Stimulated activated CD4-positive, alpha-beta T cell treated with anti-CD3 and anti-CD28 coated beads, Interleukin-12 subunit alpha, Interleukin-12 subunit beta, amount 100 ng/mL, for 4 hours (primary cell): ENCODE measurements at places on chromosomes 2 and 18.

DNA sequence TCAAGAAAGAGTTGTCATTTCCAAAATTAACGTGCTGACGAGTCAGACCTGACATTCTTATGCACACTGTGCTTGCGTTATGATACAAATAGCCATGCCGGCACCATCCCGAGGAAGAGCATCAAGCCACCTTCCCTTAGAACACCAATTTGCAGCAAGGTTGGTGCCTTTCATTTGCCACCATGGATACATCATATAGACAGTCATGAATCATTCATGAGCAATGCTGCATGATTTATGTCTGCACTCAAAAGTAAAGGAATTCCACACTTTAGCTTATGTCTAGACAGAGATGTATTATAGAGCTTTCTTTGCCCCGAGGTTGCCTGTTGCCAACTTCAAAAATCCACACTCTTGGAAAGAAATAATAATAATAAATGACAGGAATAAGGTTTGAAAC lies 166.9 kb downstream of the VWC2L start:
- no peak for DNase-seq

DNA sequence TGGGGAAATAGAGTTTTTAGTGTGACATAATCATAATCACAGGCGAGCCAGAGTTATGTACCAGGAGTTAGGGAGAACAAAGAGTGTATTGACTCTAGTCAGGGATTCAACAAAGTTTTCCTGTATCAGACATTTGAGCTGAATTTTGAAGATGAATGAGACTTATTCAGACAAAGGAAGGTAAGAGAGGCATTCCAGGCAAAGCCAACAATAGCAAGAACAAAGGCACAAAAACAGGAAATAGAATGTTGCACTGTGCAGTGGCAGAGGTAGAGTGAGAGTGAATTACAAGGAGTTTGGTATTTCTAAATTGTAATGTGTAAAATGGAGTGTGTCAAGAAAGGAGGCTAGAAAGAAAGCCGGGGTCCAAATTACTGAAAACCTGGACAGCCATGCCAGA lies 156.2 kb downstream of the CCDC148 start:
- DNase-seq, result no peak

- no peak for DNase-seq
Observed at GRCh38 chr2:64607381-64608304, 46.1 kb downstream of the SERTAD2 start.

DNA sequence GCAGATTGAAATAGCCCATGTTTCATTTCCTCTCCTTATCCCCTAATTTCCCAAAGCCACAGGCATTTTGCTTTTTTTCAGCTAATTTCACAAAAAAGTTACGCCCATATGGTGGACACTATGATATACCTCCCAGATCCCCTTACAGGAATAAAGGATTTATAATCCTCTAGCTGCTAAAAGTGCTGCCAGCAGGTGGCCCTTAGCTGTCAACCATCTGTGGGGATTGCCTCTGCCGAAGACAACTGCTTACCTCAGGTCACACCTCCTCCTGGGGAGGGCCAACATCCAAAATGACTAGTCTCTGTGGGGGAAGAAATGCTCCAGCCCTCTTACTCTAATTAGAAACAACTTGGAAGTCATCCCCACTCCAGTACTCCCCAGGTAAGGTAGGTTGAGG lies 61.0 kb upstream of the EPB41L3 start:
- no peak for DNase-seq

- no peak for DNase-seq
Observed at GRCh38 chr2:172131713-172132555, 29.2 kb upstream of the DLX2 start.

DNA sequence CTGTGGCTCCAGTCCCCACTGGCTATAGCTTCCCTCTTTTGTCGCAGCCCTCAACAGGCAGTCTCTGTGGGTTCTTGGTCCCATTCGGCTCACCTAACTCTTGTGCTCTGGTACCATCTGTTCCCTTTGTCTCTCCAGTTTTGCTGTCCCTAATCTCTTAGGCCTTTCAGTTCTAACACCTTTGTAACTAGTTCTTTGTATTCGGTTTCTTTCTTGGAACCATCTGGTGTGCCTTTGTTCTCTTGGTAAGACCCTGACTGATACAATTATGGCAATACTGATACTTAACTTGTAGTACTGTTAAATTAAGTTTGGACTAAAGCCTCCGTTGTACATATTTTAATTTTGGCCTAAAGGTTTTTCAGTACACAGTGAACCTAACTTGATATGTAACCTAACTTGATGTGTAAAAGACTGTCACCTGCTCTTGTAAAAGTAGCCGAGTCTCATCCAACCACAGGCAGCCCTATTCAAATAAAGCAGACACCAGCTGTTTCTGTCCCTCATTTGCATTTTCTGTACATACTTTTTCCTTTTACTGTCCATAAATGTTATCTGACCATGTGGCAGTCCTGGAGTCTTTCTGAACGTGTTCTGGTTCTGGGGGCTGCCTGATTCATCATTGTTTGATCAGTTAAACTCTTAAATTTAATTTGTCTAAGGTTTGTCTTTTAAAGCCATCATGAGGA lies 4.8 kb upstream of the MRPL44 start:
- DNase-seq, result no peak

DNA sequence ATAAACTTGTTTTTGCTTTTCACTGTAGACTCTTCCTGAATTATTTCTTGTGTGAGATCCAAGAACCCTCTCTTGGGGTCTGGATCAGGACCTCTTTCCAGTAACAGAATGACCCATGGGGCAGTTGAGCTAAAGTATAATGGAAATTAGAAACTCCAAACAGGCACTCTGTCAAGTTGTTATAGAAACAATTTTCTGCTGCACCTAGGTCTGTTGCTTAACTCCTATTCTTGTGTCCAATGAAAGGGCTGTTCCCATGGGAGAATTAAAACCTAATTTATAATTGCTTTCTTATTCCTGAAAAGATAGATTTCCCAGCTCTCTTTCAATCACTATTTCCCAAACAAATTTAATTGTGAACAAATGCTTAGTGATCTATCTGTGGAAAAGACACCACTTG lies 1341.3 kb upstream of the PIK3C3 start:
- DNase-seq, result no peak

DNA sequence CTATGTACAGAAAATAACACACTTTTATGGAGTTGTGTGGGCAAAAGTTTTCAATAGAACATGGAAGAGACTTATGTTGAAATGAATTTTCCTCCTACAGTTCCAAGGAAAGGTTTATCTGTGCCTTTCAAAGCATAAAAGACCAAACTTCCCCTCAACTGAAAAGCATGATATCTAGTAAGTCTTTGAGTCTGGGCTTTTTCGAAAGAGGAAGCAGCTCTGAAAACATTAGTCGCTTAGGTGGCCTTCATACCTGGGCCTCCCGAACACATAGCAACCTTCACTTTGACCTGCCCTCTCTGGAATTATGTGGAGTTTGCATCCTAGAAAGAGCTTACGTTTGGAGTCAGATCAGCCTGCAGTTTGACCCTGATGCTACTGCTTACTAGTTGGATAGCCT lies 4.8 kb upstream of the CAPN14 start:
- DNase-seq, result no peak

DNA sequence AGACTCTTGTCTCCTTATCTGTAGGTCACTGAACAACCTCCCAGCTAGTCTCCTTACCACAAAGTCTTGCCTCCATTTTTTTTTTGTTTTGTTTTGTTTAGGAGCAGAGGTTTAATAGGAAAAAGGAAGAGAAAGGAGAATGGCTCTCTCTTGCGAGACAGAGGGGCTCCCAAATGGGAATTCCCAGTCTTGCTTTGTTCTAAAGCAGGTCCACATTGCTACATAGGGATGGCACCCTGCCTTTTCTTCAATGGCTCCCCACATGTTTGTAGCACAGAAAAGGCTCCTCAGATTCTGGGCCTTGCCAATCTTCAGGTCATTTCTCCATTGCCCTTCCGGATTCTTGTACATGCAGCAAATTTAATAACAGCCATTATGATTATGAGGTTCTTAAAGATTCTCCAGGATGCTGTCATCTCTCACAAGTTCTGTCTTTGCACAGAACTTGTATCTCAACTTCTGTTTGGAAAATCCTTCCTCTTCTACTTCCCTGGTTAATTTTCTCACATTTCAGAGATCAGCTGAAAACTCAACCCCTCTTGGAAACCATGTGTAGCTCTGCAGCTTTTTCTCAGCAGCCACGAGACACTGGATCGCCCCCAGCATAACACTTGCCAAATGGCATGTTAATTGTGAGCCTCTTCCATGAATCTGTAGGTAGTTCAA lies 23.6 kb downstream of the IL1F10 start:
- DNase-seq, result no peak

- no peak for DNase-seq
Observed at GRCh38 chr18:34957864-34958259, 83.4 kb upstream of the MAPRE2 start.

DNA sequence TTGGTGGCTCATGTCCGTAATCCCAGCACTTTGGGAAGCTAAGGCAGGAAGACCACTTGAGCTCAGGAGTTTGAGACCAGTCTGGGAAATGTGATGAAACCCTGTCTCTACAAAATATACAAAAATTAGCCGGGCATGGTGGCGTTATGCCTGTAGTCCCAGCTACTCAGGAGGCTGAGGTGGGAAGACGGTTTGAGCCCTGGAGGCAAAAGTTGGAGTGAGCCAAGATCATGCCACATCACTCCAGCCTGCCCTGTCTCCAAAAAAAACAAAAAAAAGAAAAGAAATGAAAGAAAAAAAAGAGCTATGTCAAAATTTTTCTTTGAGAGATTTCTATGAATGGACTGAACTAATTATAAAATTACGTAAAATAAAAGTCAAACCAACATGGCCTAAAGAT lies 34.7 kb downstream of the ROCK2 start:
- DNase-seq, result no peak

- no peak for DNase-seq
Observed at GRCh38 chr2:98773169-98773568, 42.2 kb upstream of the MGAT4A start.

DNA sequence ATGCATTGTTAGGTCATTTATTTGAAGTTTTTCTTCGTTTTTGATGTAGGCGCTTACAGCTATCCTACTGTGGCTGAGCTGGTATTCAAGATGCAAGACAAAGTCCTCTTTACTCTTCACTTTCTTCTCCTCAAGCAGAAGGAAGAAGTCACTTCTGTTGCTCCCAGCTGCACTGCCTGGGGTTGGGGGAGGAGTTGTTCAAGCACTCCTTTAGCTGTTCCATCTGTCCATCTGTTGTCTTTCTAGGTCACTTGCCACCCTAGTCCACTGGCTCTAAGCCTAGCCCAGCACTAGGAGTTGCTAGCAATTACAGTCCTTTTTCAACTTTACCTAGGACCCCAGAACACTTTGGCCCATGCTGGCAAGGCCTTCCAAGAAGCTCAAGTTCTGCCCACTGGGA lies 200.6 kb upstream of the RBMS1 start:
- no peak for DNase-seq

- DNase-seq, result no peak
Observed at GRCh38 chr2:201171259-201171814, 11.6 kb upstream of the CASP10 start.

DNA sequence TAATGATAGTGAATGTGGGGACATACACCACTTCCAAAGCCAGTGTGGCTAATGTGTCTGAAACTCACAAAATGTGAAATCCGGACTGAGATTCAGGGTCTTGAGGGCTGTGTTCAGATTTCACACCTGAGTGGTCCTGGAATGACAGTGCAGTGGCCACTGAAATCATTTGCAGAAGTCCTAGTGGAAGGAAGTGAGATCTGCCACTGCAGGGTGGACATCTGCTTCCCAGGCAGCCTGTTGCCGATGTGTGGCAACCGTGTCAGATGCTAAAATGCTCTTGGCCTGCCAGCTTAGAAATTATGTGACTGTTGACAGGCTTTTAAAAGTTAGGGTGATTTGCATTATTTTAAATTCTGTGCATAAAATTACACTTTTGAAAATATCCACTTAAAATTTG lies 77.8 kb upstream of the TMEM200C start:
- DNase-seq, result no peak

- DNase-seq, result no peak
Observed at GRCh38 chr18:22349317-22349898, 68.3 kb downstream of the CTAGE1 start.

DNA sequence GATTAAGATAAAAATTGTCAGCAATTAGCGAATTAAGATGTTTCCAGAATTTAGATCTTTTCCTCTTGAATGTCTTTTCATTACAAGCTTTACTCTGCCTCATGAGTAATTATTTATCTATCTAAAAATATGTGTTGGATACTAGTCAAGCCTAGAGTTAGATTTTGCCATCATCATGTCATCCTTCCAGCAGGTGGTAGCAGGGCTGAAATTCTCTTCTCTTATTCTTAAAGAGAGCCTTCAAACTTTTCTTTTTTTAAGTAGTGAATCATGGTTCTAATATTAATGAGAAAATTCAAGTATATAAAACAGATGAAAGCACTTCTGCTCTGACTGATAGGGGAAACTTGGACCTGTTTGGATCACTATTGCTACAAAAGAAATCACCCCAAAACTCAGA lies 240.7 kb upstream of the EPAS1 start:
- no peak for DNase-seq

- no peak for DNase-seq
Observed at GRCh38 chr2:188091220-188091619, 200.5 kb upstream of the GULP1 start.

DNA sequence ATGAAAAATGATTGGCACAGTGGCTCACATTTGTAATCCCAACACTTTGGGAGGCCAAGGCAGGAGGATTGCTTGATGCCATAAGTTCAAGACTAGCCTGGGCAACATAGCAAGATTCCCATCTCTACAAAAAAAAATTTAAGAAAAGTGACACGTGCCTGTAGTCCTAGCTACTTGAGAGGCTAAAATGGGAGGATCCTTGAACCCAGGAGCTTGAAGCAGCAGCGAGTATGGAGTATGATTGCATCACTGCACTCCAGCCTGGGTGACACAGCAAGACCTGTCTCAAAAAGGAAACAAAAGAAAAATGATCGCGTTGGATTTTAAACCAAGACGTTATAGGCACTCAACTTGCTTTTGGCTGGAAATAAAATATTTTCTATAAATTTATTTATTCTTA lies 37.8 kb upstream of the CREB1 start:
- no peak for DNase-seq

DNA sequence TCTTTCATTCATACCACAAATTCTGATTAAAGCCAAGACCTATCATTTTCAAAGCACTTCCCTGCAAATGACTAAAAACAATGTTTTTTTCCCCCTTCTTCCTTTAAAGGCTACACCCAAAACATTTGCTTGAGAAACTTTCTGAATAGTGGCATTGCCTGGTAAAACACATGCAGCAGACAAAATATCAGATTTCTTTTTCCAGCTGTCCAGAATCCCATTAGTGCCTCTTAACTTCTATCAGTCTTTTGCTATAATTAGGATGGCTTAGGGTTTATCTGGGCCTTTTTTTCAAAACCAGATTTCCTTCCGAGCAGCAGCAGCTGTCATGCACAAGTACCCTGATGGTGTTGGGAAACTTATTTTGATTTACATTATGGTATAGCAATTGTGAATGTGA lies 50.6 kb downstream of the ALPK2 start:
- DNase-seq, result no peak

DNA sequence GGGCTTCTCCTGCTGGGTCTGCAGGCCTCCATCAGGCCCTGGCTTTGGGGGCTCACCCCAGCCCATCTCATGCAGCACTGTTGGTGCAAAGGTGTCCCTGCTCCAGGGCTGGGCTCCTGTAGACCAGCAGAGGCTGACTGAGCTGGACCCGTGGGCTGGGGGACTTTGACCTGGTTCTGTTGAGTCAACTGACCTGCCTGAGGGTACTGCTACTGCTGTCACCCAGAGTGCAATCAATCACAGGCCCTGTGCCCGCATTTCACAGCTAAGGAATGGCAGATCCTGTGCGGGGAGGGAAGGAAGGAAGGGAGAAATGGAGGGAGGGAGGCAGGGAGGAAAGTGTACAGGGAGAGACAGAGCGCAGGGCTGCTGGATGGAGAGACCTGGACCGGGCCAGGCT lies 136.8 kb downstream of the TPO start:
- DNase-seq, result no peak
